ENCODE measurements at places on chromosomes 13 and 19.

DNA sequence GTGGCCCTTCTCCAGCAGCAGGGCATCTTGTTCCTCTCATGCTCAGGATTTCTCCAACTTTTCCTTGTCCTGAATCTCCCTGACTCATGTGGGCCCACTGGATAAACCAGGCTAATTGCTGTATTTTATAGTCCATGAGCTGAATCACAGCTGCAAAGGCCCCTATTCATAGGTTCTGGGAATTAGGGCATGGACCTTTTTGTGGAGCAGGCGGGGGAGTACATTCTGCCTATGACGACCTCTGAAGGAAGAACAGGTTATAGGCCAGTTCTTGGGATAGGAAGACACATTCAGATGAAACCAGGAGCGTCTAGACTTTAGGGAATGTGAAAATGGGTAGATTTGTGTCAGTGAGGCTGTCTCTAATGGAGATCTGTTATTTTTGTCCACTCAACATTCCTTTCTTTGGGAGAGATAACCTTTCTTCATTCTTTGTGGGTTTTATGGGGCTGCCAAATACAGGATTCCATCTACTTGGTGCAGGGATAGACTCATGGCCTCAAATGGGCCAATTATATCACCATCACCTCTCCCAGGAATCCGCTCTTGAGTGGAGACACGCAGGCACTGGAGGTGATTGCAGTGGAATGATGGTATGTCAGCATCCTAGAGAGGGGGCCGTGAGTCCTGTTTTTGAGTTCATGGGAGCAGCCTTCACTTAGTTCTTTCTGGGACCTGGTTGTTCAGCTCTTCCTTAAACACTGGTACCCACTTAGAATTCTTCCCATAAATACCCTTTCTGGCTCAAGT is 45.1 kb upstream of the CNMD start:
- no peak for DNase-seq

DNA sequence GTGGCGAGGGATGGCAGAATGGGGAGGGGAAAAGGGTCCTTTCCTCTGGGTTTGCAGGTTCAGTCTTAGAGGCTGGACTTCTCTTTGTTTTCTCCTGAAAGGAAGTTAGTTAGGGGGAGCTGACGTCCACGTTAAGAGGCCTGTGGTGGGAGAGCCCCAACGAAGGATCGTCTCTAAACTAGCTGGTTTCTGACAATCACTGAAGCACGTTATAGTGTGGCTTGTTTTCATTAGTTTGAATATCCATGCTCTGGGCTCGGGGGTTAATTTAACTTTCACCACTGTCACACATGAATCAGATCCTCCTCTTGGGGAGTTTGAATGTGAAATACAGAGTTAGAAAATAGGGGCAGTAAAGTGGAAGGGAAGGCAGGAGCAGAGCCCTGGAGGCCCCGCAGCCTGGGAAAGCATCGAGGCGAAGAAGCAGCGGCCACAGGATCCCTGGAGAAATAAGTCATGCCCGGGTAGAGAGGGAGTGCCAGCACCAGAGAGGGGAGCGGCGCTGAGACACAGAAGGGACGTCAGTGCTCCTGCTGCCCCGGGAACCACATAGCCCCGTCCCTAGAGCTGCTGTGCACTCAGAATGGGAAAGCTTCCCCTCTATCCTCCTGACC is 31.1 kb upstream of the AMER2 start:
- no peak for DNase-seq

- no peak for DNase-seq
These were observed 823.8 kb upstream of the ATXN8OS start for GRCh38 chr13:69283837-69284236.

GRCh38 chr13:113599391-113599790 is 14.8 kb downstream of the TFDP1 start:
- DNase-seq, result no peak

- no peak for DNase-seq
These were observed 47.6 kb upstream of the GPI start for GRCh38 chr19:34317311-34317927.

GRCh38 chr19:52451241-52451640 is 2.1 kb upstream of the ZNF578 start:
- DNase-seq, result no peak

DNA sequence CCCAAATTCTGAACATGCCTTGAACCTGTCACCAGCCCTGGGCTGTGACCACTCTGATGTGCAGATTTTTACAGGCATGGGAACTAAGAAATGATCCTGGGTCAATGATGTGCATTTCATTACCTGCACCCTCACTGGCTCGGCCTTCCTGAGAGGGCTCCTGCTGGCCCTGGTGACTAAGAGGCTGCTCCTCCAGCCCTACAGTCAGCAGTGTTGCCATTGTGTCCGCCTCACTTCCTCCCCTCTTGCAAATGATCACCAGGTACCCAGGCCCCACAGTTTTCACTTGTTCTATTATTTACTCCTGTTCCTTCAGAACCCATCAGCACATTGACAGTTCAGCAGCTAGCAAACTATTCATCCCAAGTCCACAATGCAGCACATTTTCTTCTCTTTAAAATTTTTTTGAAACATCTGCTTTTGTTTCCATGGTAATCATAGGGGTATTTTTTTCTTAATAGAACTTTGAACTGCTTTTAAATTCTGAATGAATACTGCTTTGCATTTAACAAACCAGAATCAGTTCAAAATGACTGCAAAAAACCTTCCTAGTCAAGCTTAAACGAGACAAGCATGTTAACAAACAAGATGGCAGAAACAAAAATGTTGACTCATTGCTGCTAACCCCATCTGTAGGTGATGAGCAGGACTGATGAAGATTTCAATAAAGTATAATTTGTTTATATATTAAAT is 29.3 kb downstream of the STARD13 start:
- no peak for DNase-seq

DNA sequence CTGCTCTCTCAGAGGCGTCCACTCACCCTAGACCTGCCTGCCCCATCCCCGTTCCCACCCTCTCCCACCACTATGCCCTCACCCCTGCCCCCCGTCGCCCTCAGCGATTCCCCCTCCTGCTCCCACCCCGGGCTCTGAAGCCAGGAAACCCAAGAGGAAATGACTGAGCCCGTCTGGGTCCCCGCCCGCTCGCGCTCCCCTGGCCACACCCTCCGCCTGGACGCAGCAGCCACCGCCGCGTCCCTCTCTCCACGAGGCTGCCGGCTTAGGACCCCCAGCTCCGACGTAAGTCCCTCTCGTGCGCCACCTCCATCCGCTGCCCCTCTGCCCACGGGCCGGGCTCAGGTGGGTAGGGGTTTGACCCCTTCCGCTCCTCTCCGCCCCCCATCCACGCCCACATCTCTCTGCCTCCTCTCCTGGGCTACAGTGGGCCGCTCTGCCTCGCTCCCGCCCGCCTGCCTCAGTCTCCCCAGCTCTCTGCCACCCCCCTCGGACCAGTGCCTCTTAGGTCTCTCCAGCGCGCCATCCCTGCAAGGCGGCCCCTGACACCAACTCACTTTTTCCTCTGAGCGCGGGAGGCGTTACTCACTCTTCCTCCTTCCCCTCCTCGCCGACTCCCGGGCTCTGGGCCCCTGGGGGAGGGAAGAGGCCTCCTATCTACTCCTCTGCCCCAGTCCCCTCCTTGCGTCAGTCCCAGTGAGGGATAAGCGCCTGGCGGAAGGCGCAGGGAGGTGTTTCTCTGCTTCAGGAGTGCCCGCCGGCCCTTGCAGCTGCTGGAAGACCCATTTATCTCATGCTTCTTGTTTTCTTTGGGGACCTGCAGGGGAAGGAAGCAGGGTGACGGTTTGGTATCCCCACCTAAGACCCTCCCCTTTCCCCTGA is at the start of gene FXYD5:
FXYD5 (plus strand) TSS at position 211 of the 882 bp plus-strand sequence. CDS start 816 bp downstream, outside the sequence.
- no peak for DNase-seq

DNA sequence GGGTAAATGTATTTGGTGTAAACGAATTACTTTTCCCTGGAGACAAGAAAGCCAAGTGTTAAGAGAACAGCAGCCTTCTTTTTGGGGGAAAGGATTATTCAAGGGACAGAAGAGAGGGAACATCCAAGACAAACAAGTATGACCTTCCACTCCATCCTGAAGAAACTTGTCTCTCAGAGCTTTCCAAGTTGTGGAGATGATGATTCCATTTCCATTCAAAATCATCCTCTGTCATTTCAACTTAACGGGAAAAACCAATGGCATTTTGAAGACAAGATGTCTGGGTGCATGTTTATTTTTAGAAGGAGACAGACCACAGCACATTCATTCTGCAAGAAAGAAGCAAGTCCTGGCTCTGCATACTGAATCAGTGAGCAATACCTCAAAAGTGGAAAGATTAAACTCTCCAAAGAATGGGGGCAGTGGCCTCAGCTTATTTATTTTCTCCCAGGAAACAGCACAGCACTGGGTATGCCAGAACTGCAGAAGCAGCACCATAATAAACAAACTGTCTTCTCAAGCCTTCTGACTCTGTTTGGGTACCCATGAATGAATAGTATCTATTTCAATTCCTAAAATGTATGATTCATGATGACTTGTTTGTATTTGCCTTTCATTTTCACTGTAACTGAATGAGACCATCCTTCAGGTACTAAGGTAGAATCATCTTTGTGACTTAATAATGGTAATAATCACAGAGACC is 541.0 kb downstream of the RFC3 start:
- DNase-seq, result no peak

DNA sequence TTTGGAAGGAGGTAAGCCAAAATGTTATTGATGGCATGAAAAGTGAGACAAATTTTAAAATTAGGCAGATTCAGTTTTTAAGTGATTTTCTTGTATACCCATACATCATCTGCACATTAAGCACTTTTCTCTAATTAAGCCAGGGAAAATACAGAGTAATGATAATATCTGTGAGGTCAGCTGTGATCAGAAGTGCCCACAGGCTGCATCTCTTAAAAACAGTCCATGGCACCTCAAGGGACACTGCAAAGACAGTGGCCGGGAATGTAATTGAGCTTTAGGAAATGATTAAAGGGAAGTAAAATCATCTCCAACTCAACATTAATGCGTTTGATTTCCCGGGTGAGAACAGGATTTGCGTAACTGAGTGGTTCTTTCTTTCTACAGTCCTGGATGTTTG is 2.0 kb downstream of the COL4A1 start:
- no peak for DNase-seq

GRCh38 chr19:11205939-11206570 is 8.7 kb upstream of the KANK2 start:
- no peak for DNase-seq

DNA sequence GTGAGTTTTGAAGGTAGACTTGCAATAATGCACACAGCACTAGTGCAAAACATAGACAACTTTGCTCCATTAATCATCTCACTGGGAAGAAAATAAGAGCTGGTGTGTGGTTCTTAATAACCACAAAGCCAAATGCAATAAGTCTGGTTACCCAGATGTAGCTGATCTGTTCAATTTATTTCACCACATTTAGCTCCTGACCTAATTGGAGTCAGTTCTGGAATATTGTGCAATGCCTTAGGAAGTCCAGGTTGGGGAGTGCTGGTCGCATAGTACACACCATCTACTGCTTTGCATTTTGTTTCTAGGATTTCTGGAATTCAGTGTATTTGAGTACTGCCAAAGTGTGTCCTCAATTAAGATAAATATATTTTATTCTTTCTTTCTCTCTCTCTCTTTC is 483.3 kb upstream of the SPRY2 start:
- DNase-seq, result no peak

GRCh38 chr13:33677215-33677614 is 140.7 kb upstream of the RFC3 start:
- no peak for DNase-seq

DNA sequence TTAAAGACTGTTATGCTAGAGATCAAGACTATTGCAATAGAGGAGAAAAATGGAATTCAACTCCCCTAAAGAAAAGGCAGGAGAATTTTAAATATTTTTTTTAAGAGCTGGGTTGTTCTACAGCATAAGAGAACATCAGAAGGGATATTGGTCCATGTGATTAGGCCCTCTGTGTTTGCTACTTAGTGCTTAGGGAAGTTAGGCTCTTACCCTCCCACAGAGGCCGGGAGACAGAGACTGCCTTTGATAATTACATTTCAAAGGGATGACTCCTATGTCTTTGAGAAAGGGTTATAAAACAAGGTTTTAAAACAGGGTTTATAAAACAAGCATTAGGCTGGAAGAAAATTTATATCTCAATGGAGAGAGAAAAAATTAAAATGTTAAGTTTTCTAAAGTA is 1248.1 kb upstream of the PCDH20 start:
- DNase-seq, result no peak

DNA sequence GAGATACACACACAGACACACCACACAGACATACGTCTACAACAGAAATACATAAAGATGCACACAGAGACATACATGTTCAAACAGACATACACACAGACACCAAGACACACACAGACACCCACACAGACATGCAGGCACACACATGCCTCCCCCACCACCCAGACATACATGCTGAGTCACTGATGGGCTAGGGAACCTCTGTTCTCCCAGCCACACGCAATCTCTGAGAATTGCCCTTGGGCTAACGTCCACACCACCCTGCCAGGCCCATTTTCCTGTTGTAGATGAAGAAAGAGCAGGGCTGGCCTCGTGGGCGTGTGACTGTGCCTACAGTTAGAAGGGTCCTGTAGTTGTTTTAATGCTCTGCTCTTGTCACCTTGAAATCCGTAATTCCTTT is 261.9 kb downstream of the KCNRG start:
- DNase-seq, result no peak

DNA sequence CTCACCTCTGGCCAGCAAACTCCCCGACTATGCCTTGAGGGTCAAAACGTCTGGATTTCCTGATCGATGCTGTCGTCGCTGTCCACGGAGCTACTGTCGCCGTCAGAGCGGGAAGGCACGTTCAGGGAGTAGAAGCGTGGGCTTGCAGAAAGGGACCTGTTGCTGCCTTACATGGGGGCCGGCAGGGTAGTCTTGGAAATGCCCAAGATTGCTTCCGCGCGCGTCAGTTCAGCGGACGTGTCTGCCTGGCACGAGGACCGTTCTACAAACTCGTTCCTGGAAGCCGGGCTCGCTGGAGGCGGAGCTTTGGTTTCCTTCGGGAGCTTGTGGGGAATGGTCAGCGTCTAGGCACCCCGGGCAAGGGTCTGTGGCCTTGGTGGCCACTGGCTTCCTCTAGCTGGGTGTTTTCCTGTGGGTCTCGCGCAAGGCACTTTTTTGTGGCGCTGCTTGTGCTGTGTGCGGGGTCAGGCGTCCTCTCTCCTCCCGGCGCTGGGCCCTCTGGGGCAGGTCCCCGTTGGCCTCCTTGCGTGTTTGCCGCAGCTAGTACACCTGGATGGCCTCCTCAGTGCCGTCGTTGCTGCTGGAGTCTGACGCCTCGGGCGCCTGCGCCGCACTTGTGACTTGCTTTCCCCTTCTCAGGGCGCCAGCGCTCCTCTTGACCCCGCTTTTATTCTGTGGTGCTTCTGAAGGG is 15.4 kb downstream of the RB1 start:
- DNase-seq, result no peak
